ENCODE measurements at places on chromosomes 6 and 20.

DNA sequence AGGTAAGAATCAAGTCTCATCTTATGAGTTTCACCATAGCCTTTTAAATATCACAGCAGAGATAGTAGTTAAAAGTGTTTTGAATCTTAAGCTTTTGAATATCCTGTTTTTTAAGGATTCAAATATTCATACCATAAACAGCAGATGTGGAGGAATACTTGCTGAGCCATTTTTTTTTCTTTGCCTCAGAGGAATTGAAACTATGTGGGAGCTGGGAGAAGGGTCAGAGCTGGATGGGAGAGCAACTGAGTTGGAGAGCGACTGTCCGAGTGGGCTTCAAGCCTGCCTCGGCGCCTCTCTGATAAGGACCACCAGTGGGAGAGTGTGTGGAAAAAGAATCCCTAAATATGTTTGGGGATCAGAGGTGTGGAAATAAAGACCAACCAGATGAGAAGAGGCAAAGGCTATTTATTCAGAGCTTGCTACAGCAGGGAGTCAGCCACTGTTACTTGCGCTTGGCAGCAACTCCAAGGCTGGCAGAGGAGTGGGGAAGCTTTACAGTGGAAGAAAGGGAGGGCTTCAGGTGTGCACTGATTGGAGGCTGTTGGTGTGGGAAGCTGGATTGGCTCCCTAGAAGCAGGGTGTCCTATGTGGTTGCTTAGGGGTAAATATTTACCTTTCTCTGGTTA, 34.3 kb upstream of the MCUR1 start:
- no peak for DNase-seq

GRCh38 chr6:128966934-128967333, 84.0 kb downstream of the LAMA2 start:
- no peak for DNase-seq

GRCh38 chr6:213284-213683, 79.0 kb upstream of the DUSP22 start:
- no peak for DNase-seq

GRCh38 chr20:52035977-52036376, 155.6 kb downstream of the ZFP64 start:
- DNase-seq, result no peak

- DNase-seq, result no peak
Measured at GRCh38 chr6:157904999-157905398, 76.7 kb upstream of the SYNJ2 start.

GRCh38 chr20:52083627-52084232, 107.8 kb downstream of the ZFP64 start:
- DNase-seq, result no peak
